ENCODE measurements at places on chromosomes 2 and 18. TPM values are rescaled to one million over a fixed set of nuclear protein-coding genes. Genes with fewer than 3 reads are reported as not detected.

Gene WDR35
- 7.1 TPM for total RNA-seq

Gene DUSP19
- total RNA-seq = 0.51 TPM

Gene CHRNG
- not detected for total RNA-seq

Gene GLI2
- 0.05 TPM for total RNA-seq

Gene DES
- 0.80 TPM for total RNA-seq

Gene NCK2
- 36.5 TPM for total RNA-seq

- DNase-seq = no peak
These were observed 17.4 kb downstream of the NTSR2 start for GRCh38 chr2:11652553-11652952.

DNA sequence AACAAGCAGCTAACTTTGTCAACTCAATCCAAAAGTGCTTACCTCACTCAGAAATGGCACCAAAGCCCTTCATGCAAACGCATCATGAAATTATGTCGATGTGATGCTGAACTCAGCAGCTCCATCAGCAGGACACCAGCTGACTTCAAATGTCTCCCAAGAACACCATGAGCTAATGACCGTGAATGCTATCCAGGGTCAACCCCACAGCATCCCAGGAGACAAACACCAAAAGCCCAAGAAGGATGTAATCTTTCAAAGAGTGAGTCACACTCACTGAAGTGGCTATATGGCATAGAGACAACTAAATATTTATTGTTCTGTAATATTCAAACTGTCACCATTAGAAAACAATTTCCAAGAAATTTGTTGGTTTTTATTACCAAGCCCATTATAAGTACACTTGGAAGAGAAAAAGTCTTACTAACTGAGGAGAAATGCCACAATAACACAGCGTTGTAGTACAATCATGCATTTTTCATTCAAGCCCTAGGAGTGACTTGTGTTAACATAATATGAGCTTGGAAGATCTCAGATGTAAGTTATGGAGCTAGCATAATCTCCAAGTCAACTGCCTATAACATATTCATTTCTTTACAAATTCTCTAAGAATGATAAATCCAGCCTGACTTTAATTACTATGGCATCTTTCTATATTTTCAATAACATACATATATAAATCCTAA is 165.0 kb upstream of the CCDC68 start:
- DNase-seq = no peak

DNA sequence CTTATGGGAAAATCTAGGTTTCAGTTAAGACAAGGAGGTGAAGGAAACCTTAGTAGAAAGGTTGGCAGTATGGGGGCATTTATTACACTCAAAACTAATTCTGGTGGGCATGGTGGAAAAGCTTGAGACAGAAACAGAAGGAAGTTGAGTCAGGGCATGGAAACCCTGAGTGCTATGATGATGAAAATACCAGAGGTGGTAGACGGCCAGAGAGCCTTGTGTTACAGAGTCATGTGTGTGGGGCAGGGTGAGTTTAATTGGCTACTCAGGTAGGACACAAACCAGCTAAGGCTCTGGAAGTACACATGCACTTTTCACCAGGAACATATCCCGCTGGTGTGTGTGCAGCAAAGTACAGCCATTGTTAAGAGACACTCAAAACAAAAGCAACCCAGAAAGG is 20.7 kb upstream of the FAM136A start:
- DNase-seq = no peak

DNA sequence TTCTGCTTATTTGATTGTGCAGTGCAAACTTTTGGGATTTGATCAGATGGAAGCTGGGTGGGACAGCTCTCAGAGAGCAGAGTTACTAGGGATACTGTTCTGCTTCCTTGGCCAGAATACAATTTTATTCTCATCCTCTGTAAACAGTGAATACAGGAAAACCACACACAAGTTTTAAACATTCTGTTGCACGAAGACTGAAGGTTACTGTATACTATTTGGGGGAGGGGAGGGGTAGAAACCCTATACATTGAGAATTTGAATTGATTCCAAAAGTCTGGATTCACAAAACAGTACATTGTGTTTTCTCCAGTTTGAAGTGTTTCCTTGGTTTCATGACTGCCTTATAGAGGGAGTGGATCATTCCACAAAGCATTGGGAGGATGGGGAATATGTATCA is 149.9 kb downstream of the SETBP1 start:
- DNase-seq = no peak

- no peak for DNase-seq
These were observed 690.8 kb upstream of the CELF4 start for GRCh38 chr18:38256366-38256765.
